ENCODE measurements at places on chromosomes 5 and 9.

- no peak for DNase-seq
Observed at GRCh38 chr9:120919843-120920805, 6.5 kb downstream of the TRAF1 start.

GRCh38 chr9:16417161-16417560 lies 453.3 kb downstream of the BNC2 start:
- no peak for DNase-seq

- no peak for DNase-seq
Observed at GRCh38 chr9:107299437-107299836, 16.4 kb downstream of the RAD23B start.

DNA sequence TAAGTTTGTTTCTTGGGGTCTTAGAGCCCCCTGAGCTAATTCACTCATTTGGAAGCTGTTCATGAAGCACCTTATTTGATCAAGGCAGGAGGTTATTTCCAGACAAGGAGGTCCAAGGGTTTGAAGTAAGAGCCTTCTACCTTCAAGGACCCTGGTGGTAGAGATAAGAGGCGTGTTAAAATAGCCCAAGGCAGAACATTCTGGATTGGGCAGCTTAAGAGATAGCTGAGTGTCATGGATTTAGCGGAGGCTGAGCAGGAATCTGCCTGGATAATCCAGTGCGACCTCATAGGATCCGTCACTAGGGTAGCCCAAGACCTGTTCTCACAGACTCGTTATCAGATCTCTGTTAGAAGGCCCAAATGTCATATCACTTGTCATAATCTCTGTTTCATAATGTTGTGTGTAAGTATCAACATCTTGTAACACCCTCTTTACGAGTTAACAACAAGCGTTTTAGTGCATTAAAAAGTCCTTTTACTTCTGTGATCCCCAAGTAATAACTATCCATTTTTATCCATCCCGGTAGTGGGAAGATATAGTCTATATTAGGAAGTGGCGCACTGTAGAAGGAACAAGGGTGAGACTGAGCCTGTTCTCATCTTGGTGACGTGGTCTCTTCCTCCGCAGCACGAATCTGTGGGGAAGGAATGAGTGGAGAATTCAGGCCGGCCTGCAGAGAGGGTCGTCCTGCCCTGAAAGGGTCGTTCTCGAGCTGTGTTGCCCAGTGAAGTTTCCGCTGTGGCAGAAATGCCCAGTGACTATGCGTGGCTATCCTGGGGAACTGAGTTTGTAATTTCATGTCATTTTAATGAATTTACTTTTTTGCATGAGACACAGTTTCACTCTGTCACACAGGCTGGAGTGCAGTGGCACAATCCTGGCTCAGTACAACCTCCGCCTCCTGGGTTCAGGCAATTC lies 28.8 kb downstream of the SLC25A25 start:
- DNase-seq = no peak

DNA sequence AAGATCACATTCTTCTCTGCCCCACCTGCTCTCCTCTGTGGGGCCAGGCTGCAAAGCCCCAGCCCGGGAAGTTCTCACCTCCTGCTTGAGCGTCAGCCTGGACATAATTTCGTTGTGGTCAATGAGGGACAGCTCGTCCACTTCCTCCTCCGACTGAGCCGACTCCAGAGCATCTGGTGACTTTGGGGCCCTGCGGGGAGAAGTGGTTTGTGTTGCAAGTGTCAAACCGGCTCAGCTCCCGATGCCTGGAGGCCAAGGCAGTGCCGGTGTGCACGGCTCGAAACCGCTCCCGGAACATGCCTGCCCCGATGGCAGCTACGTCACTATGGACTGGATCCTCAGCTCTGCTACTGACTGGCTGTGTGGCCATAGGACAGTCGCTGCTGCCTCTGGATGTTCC lies 52.8 kb downstream of the PRRT1B start:
- DNase-seq = no peak

- no peak for DNase-seq
Observed at GRCh38 chr5:144453753-144454152, 283.1 kb downstream of the KCTD16 start.

GRCh38 chr5:65010841-65011240 lies 242.1 kb downstream of the CWC27 start:
- no peak for DNase-seq

- no peak for DNase-seq
Observed at GRCh38 chr5:173456751-173457171, 128.5 kb upstream of the STC2 start.

- no peak for DNase-seq
Observed at GRCh38 chr5:154944716-154945115, 3.8 kb downstream of the MRPL22 start.

DNA sequence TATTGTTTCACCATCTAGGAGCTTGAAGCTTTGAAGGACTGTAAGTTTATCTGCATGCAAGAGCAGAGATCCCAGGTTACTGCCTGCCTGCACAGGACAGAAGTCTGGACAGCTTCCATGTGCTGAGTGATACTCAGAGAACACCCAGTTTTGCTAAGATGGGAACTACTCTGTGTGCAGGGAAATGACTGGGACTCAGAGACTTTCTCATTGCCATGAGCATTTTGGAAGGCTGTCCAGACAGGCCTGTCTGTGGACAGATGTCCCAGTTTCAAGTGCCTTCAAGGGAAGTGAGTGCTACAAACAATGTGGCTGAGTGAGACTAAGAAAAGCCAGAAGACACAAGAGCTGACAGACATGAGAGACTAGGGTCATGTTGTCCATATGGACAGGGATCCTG lies 19.2 kb upstream of the ZNF131 start:
- DNase-seq = no peak

- DNase-seq = no peak
Observed at GRCh38 chr9:124010665-124011321, 775 bp upstream of the LHX2 start.

DNA sequence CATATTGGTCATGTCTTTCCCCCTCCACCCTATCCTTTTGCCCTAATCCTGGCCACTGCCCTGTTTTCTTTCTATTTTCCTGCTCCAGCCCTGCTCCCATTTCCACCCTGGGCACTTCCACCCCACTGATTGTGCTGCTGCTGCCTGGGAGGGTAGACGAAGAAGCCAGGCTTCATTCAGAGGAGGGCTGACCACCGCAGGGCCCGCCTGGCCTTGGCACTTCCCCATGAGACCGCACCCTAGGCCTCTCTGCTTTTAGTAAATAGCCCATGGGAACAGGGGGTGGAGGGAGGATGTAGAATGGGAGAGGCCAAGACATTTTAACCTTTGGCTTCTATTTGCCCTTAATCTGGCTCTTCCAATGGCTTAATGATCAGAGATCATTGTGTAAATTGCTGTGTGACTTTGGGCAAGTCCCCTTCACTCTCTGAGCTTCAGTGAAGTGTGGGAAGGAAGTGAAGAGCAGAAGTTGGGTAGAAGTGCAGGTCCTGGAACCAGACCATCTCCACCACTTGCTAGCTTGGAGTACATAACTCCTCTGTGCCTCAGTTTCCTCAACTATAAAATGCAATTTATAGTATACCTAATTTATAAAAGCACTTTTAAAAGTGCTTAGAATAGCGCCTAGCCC lies 13.6 kb upstream of the GPX3 start:
- DNase-seq = no peak

DNA sequence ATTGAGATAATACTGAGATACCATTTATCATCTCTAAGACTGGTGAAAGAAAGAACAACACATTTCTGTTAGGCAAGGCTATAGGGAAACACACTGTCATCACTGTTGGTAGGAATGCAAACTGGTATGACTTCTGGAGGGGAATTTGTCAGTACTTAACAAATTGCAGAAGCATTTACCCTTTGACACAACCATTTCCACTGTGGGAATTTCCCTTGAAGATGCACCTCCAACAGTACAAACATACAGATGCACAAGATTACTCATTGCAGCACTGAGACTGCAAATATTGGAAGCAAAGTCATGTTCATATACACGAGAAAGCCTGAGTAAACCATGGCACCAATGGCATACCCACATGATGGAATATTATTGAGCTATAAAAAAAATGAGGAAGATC lies 17.6 kb downstream of the GM2A start:
- DNase-seq = no peak

- no peak for DNase-seq
Observed at GRCh38 chr9:109950710-109951443, 170.9 kb downstream of the PALM2AKAP2 start.

DNA sequence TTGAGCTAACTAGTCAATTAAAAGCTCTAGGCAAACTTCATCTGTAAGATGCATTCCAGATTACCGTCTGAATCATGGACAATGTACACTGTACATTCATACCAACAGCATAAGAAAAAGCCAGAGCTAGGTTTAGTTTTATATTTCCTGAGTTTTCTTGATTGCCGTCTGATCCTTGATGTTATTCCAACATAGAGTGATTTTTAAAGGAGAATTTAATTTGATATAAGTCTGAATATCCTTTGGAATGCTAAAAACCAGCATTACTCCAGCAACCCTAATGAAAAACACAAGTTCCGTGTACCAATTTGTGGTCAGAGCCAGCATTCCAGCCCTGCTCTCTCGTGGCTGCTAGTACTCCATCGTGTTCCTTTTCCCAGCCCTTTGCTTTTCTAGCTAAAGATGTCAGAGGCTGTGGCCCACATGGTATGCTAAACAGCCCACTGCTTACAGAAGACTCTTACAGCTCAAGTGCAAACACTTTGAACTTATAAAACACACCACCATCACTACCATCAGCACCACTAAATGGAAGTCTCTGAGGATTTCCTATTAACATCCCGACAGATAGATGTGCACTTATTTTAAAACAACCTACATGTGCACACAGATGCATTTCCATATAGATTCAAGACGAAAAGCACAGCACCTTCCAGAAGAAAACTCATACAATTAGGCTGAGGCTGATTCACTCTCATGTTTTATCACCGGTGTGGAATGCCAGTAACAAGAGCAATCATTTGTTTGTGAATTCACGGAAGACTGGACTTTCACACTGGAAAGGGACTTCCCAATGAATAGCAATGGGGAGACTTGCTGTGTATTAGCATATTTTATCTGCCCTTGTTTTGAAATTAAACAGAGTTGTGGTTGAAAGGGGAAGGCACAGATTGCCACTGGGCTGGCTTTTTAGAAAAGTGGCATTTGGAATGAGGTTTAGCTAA lies 246.9 kb upstream of the GAS1 start:
- no peak for DNase-seq

DNA sequence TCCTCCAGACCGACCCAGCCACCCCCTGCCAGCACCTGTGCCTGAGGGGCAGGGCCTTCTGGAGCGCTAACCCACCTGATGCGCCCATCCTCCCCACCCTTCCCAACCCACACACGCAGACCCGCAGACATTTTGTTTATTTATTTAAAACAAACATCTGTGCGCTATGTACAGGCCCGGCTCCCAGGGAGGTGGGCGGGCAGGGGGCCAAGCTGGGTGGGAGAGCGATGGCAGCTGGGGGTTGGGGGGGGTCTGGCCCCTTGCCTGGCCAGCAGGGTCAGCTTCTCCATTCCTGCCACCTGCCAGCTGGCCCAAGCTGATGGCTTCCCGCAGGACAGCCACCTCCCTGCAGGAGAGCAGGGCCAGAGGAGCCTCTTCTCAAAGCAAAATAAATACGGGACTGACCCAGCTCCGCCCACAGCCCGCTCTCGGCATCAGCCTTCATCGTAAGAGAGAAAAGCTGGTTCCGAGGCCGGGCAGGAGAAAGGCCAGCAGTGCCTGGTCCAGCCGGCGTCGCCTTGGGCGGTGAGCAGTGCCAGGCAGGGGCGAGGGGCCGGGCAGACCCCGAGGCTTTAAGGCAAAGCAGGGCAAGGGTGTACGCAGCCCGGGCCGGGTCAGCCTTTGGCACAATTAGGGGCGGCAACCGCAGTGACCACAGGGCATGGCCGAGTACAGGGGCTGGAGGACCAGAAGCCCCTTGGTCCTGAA lies 10.9 kb upstream of the CLIC3 start:
- no peak for DNase-seq

- no peak for DNase-seq
Observed at GRCh38 chr5:80810425-80810824, 149.7 kb upstream of the RASGRF2 start.

GRCh38 chr5:135032999-135033861 lies 798 bp downstream of the PITX1 start:
- no peak for DNase-seq

DNA sequence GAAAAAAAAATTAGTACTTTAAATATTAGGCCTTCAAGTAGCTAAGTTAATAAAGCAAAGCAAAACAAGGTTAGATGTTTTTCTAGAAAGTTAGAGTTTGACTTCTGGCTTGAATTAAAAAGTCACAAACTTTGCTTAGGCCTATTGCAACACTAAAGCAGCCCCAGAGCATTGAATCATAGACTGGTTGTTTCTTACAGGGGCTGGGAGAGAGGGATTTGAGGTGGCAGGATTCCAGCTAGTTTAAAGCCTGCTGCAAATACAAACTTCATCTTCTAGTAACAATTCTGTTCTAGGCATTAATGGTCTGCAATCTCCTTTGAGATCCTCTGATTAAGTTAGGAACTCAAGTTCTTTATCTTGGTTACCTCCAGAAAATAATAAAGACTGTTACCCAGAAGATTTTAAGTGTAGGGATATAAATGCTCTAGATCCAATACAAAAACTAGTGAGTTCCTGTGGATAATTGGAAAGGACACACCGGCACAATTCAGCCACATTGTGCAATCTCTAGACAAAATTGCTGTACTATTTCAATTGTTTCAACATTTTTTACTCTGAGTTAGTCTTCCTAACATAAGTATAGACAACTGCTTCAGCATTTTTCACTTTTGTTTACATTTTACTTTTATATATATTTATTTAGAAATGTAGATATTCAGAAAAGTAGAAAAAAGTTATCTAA lies 12.6 kb downstream of the OR13C5 start:
- no peak for DNase-seq

DNA sequence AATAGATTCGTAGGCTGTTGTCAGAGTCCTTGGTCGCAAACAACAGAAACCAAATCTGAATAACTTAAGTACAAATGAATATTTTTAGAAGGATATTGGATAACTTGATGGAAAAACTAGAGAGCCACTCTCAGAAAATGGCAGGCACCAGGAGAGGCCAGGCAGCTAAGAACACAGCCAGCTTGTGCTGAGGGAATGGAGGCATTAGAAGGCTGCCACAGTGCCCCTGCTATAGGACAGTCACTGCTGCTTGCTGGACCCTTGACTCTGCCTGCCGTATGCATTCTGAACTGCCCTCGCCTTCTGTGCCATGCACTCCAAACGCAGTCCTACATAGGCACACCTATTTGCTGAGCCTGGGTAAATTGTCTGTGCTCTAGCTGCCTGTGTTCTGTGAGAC lies 78.6 kb downstream of the MAST4 start:
- no peak for DNase-seq

Measured in stimulated activated CD8-positive, alpha-beta memory T cell treated with anti-CD3 and anti-CD28 coated beads, Interleukin-4, amount 100 ng/mL, for 1 hour (primary cell).